ENCODE measurements at places on chromosomes 12 and 14.
A peak's percentile ranks its signal among the peaks of the same experiment; 100 is the strongest.

- no peak for DNase-seq
Measured at GRCh38 chr14:22973217-22974032, 8.9 kb downstream of the AJUBA start.

DNA sequence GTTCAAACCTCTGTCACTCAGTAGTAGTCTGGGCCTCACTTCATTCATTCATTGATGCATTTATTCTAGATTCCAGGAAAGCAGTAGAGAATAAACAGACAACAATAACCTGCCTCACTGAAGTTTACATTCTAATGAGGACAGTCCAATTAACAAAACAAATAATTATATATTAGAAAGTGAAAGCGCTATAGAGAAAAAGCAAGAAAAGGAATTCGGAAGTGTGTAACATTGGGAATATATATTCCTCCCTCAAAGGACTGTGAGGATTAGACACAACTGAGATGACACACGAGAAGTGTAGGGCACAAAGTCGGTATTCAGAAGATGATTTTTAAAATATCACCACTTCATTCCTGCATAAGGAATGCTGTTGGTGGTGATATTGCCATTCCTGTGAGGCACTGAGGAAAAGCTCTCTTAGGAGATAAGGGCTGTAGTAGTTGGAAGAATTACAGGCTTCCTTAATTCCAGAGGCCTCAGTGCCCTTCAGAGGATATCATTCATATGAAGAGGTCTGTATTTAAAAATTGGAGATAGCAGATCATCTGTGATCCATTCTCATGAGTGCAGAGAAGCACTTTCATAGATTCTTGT, 3.9 kb upstream of the DUSP6 start:
- DNase-seq = no peak

DNA sequence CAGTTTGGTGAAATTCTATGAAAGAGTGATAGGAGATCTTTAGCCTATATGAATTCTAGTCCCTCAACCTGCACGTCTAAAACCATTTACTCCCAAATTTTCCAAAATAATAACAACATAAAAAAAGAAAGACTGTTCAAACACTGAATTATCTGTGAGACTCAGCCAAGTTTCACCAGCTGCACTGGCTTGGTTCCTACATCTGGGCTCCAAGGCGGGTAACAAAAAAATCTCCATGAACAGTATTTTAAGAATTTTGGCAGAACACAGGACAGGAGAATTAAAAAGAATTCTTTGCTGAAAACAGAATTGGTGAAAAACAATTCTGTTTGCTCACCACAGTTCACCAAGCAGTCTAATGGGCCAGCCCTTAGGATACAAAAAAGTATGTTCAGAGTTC, 536.8 kb upstream of the ATP2B1 start:
- DNase-seq = no peak

GRCh38 chr14:76350671-76351070, 25.3 kb upstream of the ESRRB start:
- no peak for DNase-seq

GRCh38 chr14:22623047-22623446, 21.1 kb downstream of the OR6J1 start:
- no peak for DNase-seq

- DNase-seq = no peak
Measured at GRCh38 chr14:96945721-96946120, 148.5 kb downstream of the VRK1 start.

GRCh38 chr12:95458761-95459160, 15.2 kb upstream of the METAP2 start:
- no peak for DNase-seq

DNA sequence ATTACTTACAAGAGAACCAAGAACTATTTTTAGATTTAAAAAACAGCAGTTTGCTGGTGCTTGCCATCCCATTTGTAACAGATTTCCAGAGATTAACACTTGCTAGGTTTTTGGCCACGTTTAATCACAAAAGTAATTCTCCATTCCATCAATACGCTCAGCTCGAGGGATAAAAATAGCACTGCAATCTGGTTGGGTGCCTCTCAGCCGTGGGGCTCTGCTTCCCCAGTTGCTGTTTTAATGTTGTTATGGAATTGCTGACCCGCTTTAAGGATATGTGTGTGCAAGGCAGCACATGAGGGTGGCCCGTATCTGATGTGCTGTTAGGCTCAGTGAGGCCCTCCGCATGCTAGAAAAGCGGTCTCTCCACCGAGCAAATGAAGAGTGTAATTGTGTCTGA, 222.2 kb upstream of the TMEM260 start:
- no peak for DNase-seq

DNA sequence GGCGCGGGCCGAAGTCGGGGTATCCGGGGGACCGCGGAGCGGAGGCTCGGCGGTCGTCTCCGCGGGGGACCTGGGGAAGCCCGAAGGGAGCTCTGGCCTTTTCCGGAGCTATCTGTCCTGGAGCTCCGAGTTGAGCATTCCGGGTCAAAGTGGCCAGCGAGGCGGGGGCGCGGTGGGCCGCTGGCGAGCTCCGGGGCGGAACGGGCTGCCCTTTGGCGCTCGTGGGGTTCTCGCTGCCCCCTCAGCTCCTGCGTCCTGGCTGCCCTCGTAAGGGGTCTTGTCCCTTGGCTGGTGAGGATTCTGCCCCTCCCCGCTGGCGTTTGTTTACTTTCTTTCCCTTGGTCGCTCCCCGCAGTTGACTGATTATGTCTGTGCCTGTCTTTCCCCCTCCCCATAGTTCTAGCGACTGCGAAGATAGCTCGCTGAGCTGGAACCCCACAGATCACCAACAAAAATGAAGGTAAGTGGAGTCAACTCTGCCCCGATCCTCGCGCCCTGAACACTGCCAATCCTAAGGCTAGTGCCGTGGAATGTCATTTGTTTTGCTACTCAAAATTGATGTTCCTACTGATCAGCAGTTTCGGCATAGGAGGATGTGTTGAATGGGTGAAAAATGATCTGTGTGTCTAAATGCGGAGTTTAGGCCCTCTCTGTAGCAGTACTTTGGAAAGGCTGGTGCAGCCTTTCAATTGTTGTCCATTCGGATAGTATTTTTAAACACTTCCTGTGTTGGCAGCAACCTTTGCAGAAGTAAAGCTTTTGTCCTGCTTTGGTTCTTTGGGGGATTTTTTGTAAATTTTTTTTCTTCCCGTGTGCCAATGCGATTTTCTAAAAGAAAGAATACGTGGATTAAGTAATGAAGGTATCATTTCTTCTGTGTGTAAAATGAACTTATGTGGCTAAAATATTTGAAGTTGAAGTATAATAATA, 1.3 kb downstream of the ARID4A start:
- no peak for DNase-seq

GRCh38 chr12:132491761-132492378, 1.9 kb downstream of the FBRSL1 start:
- DNase-seq = no peak

DNA sequence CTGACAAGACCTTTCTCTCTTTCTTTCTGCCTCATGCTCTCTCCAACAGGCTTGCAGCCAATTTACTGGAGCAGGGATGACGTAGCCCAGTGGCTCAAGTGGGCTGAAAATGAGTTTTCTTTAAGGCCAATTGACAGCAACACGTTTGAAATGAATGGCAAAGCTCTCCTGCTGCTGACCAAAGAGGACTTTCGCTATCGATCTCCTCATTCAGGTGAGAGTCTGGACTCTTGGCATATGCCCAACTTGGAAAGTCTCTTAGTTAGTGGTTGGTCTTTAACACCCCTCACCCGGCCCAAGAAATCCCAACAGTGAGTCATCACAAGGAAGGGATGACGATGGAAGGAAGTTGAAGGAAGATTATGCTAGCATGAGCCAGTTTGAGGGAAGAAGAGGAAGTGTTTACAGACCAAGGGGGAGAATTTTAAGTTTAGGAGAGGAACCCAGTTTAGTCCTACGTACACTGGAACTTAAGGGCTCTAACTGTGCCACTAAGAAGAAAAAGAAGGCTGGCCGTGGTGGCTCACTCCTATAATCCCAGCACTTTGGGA, 189.7 kb downstream of the ETV6 start:
- DNase-seq = no peak

- no peak for DNase-seq
Measured at GRCh38 chr12:94326727-94327126, 132.9 kb downstream of the CEP83 start.

DNA sequence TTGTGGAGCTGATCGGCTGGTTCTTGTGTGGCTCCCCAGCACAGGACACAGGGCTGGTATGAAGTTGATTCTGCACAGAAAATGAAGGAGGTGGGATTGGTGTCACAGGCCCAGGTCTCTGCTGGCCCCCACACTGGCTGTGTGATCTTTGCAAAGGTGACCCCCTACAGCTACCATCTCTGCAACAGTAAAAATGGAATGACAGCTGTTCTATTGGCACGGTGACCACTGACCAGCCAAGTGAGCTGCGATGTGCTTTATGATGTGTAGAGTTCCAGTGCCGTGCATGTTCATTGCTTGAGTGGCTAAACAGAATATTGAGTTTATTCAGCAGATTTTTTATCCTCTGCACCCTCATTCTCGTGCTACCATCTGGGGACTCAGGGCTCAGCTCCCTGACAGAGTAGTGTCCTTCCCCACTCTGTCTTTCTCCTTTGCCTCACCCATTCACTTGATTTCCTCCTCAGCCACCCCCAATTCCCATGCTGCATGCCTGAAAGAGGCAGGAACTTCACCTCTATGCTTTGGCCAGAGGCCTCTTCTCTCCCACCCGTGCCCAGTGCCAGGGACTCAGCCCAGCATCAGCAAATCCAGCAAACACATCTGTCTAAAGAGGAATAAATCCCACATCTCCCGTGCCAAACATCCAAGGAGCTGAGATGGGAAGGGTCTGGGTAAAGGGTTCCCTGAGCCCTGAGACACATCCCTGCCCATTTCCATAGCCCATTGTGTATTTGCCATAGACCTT, 21.2 kb downstream of the C14orf132 start:
- no peak for DNase-seq

- no peak for DNase-seq
Measured at GRCh38 chr14:101992708-101993107, 28.3 kb downstream of the DYNC1H1 start.

- DNase-seq = peak; percentile 57
Measured at GRCh38 chr14:104788161-104788818, 7.3 kb downstream of the AKT1 start.

DNA sequence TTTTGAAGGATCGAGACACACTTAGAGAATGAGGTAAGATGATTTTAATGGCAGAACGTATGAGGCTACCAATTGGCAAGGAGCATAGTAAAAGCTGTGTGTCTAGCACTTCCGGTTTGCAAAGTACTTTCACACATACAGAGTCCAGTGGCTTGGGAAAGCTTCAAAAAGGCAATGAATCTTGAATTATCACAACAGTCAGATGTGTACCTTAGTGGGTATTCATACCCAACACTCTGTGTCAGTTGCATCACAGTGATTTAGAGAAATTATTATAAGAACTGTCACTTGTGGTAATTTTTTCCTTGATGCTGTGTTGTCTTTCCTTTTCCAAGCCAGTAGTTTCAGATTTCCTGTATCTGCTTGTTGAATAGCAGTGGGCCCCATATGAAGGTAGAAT, 424.1 kb downstream of the PCNX1 start:
- DNase-seq = no peak

DNA sequence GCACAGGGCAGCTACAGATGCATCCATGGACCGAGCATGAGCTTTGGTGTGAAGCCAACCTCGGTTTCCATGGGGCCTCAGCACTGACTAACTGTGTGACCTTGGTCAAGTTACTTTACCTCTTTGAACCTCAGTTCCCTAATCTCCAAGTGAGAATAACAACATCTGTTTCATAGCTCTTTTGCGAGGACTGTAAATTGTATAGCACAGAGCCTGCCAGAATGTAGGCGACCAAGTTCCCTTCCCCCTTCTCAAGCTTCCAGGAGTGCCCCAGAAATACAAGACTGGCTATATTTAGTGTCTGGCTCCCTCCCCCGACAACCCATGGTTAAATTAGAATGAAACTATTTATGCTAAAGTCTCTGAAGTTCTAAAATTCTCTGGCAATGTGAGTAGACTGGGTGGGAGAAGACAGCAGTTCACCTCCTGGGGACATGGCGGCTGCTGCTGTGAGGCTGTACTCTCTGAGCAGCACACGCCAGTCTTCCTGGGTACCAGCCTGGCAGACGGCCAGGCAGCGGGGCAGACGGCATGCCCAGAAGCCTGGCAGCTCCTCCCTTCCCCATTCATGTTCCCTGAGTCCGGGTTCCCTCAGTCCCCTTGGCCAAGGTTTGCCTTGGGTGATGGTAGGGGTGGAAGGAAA, 22.0 kb upstream of the TMED10 start:
- DNase-seq = peak; percentile 31

- no peak for DNase-seq
Measured at GRCh38 chr12:33828326-33828725, 194.0 kb upstream of the ALG10 start.

DNA sequence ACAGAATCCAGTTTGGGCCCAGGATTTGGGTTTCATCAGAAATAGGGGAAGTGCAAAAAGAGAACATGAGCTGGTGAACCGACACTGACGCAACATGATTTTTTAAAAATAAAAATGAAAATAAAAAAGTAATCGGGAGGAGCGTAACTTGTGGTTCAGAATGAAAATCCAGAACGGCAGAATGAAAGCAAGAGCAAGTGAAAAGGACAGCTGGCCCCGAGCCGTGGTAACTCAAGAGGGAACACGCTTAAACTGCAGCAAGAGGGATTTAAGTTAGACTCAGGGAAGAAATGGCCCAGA, 1.6 kb downstream of the SLC6A12 start:
- no peak for DNase-seq

- no peak for DNase-seq
Measured at GRCh38 chr12:100058482-100059029, 73.8 kb upstream of the ANKS1B start.

GRCh38 chr12:127678945-127679344, 588.0 kb upstream of the TMEM132C start:
- no peak for DNase-seq

DNA sequence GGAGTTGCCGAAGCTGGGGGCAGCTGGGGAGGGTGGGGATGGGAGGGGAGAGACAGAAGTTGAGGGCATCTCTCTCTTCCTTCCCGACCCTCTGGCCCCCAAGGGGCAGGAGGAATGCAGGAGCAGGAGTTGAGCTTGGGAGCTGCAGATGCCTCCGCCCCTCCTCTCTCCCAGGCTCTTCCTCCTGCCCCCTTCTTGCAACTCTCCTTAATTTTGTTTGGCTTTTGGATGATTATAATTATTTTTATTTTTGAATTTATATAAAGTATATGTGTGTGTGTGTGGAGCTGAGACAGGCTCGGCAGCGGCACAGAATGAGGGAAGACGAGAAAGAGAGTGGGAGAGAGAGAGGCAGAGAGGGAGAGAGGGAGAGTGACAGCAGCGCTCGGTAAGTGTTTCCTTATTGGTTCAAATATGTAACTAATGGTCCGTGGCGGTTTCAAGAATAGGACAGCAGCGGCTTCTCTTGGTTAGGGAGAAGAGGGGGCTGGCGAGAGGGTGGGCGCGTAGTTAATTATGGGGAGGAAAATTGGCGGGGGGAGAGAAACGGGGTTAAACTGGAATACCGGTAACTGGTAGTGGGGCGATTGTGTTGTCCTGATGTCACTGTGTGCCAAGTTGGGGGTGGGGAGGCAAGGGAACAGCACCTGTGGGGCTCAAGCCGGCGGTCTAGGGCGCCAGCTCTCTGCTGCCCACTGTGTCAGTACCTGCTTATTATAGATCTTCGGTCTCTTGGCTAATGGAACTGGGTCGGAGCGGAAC, 8.4 kb downstream of the HOXC8 start:
- no peak for DNase-seq

Data from spinal cord (tissue), 10 donors.